ENCODE measurements at places on chromosomes 11 and 22.

GRCh38 chr11:74338963-74339362, 27.5 kb upstream of the P4HA3 start:
- no peak for DNase-seq

DNA sequence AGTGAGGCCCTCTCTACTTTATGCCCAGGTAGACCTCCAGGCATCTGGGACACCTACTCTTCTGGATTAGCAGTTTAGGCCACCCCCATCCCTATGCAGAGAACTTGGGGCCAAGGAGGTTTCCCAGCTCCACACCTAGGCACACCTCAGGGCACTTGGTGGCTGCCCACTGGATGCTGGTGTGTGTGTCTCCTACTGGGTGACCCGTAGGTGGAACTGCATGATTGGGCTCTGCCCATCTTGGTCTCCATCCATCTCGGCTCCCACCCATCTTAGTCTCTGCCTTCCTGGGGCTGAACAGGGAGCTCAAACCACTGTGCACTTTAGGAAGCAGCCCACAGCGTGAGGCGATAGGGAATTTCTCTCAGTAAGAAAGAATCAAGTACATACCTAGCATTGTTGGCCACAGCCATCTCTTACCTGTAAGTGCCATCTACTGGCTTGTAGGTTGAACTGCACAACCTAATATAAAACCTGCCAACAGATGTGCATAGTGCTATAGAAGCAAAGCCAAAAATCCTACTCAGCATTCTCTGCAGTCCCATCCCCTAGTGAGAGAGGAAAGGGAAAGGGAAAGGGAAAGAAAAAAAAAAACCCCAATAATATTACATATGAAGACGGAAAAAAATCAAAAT, 61.6 kb upstream of the PTPN5 start:
- DNase-seq: no peak

- no peak for DNase-seq
Observed at GRCh38 chr22:27163162-27164137, 506.1 kb downstream of the MIAT start.

GRCh38 chr11:16917941-16918340, 96.3 kb downstream of the PLEKHA7 start:
- DNase-seq: no peak

GRCh38 chr11:91435694-91436395, 788.8 kb upstream of the FAT3 start:
- no peak for DNase-seq

GRCh38 chr11:130452940-130453339, 4.5 kb downstream of the ADAMTS15 start:
- no peak for DNase-seq

- DNase-seq: no peak
Observed at GRCh38 chr11:35664977-35665441, 2.4 kb downstream of the TRIM44 start.

GRCh38 chr11:22543261-22543660, 82.4 kb downstream of the FANCF start:
- DNase-seq: no peak

DNA sequence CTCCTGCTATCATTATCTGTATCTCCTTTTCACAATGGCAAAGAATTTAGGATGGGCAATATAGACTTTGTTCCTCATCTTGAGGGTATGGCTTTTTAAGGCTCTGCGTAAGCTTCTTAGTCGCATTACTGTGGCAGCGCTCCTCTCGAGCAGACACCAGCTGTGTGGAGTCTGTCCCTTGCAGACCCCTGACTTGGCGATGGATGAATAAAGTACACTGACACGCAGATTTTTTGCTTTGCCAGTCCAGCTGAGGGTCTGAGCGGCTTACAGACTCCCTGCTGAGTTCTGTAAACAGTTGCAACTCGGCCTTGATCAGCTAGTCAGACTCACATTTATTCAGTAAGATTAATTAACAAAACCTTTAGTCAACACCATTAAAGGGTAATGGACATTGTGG, 390.0 kb upstream of the CNTN5 start:
- no peak for DNase-seq

- DNase-seq: no peak
Observed at GRCh38 chr11:27174672-27175210, 134.1 kb downstream of the BBOX1 start.

DNA sequence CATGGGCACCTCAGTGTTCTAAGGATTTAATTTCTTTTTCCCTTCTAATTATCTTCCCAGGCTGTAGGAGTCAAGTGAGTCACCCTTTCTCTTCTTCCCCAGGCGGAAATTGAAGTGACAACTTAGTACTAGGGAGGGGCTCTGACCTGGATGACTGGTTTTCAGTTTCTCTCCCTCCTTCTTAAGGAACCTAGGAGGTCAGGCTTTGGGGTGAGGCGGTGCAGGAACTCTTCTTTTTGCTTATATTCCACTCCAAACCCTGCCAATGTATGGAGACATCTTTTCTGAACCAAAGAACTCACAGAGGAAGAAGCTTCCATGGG, 12.6 kb downstream of the ZDHHC5 start:
- DNase-seq: no peak

DNA sequence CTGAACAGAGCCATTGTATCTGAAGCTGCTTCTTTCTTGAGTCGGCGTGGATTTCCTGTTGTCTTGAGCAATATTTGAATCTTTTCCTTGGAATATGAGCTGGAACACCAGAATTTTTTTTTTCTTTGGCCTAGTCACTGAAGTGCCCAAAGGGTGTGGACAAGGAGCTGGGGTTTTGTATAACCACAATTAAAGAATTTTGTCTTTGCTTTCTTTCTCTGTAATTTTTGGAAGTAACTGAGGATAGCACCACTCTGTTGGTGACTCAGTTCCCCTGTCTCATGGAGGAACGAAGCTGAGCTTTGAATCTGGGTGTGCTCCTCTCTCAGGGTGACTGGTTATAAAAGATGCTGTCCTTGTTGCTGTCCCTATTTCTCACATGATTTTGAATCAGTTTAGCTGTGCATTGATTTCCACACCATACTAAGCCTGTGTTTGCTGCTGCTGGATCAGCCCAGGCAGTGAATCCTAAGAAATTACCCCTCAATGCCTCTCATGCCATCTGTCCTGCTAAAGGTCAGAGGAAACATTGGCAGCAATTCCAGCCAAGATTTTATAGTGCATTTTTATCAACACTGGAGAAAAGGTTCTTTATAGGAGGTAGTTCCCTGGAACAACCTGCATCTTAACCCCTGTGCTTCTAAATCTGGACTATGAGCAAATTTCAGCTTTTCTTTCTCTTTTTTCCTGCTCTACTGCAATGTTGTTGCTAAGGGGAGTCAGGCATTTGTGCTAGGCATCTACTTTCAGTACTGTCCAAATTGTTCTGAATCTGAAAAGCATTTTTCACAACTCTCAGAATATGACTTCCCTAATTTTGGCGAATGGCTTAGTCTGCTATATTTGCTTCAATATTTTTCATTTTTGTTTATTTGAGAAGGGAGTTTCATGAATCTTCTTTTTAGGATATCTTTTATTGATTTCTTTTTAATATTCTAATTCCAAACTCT, 540.8 kb downstream of the SOX6 start:
- no peak for DNase-seq

DNA sequence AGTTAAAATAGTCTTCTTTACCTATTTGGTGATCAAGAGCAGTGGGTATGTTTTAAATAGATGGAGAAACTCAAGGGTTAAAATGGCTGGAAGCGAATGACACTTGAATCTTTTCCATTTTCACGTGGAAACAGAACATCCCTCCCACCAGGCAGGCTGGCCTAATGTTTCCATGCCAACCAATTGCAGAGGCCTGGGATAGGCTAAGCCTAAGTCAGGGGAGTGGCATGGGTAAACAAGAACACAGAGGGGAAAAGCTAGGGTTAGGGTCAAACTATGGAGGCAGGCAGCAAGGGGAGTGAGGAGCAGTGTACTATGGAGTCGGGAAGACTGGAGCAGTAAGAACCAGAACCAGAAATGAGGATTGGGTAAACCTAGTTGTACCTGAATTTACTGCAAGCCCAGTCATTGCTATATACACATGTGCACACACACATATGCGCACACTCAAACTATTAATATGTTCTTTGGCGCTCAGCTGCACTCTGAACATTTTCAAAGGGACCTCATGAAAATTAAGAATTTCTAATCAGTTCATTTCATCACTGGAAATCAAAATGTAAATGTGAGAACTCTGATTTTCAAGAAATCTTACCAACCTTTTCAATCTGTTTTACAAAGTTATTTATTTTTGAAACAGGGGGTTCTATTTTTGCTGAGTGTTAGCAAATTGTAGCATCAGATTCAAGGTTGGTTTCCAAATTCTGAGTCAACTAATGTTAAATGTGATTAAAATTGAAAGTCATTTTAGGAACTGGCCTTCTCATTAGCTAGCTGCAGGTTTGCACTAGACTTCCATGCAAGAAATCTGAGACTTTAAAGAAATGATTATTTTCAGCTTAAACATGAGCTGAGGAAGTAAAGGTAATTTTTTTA, 327.0 kb upstream of the CCDC90B start:
- no peak for DNase-seq

DNA sequence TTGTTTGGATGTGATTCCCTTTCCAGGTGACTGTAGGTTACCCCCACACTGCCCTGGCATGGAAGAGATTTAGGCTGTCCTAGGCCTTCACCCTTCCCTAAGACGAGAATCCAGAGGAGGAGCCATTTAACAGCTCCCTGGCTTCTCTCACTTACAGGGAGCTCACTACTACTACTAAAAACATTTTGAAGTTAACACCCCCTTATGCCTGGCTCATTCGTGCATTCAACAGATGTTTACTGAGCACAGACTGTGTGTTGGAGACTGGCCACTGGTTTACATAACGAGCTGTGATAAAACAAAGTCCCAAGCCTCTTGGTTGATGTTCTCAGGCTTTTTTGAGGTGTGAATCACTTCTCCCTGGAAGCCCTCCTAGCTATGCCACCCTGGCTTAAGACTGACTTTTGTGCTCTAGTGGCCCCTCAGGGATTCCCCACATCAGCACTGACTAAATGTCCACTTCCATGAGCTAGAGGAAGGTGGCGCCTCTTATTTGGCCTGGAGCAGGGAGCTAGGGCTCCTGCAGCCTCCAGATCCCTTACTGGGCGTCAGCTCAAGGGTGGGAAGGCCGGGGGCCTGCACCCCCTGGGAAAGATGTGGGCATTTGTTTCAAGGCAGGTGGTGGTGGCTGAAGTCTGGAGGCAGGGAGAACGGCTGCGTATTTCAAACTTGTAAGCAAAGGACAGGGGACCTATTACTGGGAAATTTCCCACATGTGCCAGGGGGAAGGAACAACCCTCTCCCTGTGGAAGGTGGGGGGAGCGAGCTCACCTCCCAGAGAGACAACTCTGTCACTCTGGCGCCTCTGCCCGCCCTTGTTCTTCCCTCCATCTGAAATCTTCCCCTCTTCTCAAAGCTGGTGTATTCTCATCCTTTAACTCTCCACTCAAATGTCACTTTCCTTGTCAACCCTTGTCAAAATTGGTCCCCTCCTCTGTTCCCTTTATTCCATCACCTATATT, 19.4 kb upstream of the MALAT1 start:
- DNase-seq: peak; percentile 53

- no peak for DNase-seq
Observed at GRCh38 chr22:46070215-46070802, 80.0 kb upstream of the PPARA start.

- peak; percentile 22 for DNase-seq
Observed at GRCh38 chr11:70399681-70400112, 1.4 kb downstream of the CTTN start.

GRCh38 chr22:22244316-22245250, at the start of gene VPREB1:
TSS of gene VPREB1 (plus strand) at chr22:22244786. CDS start at chr22:22244814, 28 bp downstream.
- DNase-seq: no peak

- DNase-seq: no peak
Observed at GRCh38 chr11:126385991-126386728, 30.7 kb downstream of the ST3GAL4 start.

Data from substantia nigra (tissue), 51 donors.